ENCODE measurements at places on chromosomes 7 and 10.

- no peak for DNase-seq
These were observed 61.2 kb upstream of the INPP5A start for GRCh38 chr10:132476146-132477065.

GRCh38 chr7:130793855-130794618 is 60.0 kb upstream of the KLF14 start:
- DNase-seq, result no peak

- no peak for DNase-seq
These were observed 11.1 kb upstream of the INA start for GRCh38 chr10:103265717-103266329.

DNA sequence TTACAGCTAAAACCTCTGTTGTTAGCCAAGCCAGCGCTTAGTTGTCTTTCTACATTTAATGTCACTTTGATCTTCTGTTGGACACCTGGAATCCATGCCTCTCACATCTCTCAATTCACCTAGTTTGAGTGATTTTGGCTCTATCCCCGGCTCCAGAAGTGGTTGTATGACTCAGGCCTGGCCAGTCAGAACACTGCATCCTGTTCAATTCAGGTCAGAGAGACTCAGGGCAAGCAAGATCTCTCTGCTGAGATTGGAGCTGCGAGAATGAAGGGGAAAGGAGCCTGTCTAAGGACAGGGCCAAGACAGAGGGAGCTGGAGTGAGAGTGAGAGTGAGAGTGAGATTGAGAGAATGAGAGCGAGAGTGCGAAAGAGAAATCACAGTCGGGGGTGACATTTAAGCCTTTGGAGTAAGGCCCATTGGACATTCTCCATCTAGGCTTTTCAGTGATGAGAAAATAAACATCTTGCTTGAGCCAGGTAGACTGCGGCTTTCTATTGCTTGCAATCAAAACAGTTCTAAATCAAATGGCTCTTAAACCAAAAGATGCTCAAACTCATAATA is 83.3 kb upstream of the DYNC1I1 start:
- no peak for DNase-seq
